ENCODE measurements at places on chromosomes 4 and X.

- DNase-seq = no peak
Observed at GRCh38 chr4:4394644-4395043, 7.7 kb downstream of the NSG1 start.

DNA sequence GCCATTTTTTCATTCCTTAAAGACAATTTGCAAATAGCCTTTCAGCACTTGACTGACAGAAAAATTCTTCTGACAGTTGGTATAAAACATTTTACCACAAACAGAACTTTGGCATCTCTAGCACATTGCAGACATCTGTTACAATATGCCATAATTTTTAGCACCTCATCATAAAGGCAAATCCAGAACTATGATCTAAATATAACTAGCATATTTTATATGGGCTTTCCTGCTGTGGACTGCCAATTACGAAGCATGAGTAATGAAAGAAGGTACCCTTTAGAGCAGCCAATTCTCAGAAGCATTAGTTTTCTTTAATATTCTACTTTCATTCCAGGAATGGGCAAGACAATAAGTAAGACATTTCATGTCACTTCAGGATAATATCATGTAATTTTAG lies 647.4 kb upstream of the GALNT7 start:
- DNase-seq = no peak

- DNase-seq = no peak
Observed at GRCh38 chr4:78057600-78058550, 752 bp downstream of the FRAS1 start.

- DNase-seq = no peak
Observed at GRCh38 chrX:70033348-70034051, 16.2 kb downstream of the AWAT2 start.

DNA sequence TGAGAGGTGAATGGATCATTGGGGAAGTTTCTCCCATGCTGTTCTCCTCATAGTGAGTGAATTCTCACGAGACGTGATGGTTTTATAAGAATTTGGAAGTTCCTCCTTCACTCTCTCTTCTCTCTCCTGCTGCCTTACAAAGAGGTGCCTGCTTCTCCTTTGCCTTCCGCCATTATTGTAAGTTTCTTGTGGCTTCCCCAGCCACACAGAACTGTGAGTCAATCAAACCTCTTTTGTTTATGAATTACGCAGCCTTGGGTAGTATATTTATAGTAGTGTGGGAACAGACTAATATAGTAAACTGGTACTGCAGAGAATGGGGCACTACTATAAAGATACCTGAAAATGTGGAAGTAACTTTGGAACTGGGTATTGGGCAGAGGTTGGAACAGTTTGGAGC lies 7.8 kb upstream of the CTAG2 start:
- no peak for DNase-seq

GRCh38 chrX:71365356-71365874 lies 742 bp upstream of the TAF1 start:
- no peak for DNase-seq

- peak; percentile 13 for DNase-seq
Observed at GRCh38 chr4:165204462-165204830, 2.9 kb upstream of the KLHL2 start.

DNA sequence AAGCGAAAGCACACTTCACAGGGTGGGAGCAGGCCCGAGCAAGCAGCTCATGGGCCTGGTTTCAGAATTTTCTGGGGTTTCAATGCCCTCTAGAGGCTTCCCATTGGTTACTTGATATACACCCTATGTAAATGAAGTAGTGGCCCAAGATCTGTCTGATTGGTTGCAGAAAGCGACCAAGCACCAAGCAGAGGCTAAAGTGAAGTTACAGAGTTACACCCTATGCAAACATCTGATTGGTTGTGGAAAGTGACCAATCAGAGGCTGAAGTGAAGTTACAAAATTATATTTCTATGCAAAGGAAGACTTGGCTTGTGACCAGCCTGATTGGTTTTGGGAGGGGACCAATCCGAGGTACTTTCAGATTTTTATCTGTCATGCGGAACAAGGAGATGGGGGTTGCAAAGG lies 8.2 kb downstream of the FHIP1A start:
- no peak for DNase-seq

GRCh38 chrX:108468486-108468885 lies 28.8 kb downstream of the COL4A5 start:
- no peak for DNase-seq

- no peak for DNase-seq
Observed at GRCh38 chr4:10082047-10082446, 34.6 kb downstream of the WDR1 start.

DNA sequence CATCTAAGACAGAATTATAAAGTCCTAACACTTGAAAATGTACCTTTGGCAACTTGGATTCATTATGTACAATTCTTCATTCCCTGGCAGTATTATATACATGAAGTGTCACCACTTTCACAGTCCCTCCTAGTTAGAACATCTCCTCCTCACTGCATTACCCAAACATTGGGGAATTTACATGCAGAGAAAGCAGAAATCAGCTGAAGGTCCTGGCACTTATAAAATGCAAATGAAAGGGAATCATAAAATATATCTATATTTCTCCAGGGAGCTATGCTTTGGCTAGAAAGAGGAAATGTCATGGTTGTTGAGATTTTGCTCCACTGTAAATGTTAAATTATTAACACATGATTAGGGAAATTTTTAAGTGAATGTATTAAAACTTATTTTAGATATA lies 835.6 kb upstream of the SLIT2 start:
- no peak for DNase-seq

GRCh38 chrX:104539081-104539480 lies 26.9 kb upstream of the IL1RAPL2 start:
- DNase-seq = no peak

- no peak for DNase-seq
Observed at GRCh38 chr4:150032541-150032940, 45.7 kb upstream of the DCLK2 start.

DNA sequence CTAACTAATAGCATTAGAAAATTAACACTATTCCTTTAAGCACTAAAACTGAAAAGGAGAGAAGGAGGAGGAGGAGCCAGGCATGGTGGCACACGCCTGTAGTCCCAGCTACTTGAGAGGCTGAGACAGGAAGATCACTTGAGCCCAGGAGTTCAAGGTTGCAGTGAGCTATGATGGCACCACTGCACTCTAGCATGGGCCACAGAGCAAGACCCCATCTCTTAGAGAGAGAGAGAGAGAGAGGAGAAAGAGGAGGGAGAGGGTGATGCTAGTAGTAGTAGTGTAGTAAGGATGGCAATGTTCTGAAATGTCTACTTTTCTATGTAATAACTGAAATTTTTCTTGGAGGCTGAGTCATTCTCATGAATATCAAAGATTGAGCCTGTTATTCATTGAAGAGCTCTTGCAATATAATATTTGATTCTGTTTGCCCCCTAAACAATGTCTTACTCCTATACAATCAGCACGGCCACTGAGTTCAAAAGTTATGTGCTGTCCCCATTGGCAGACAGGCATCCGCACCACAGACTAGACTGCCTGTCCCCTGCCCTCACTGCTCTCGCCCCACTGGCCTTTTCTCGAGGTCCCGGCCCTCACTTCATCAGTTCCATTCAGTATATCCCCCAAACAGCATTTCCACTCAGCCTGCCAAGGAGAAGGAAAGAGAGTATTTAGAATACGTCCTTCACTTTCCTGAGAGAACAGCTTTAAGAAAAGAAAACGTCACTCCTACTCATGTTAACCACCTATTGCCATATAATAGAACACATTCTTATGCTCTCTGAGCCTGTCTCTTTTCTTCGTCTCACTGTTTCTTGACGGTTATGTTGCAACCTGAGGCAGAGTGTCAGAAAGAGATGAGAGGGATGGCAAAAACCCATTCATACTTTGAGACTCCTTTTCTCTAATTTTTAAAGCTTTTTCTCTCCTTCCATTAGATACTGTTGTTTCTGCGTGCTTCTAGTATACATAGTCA lies 238.1 kb downstream of the PALLD start:
- DNase-seq = no peak

- no peak for DNase-seq
Observed at GRCh38 chrX:48905090-48905790, 6.2 kb downstream of the SLC35A2 start.

DNA sequence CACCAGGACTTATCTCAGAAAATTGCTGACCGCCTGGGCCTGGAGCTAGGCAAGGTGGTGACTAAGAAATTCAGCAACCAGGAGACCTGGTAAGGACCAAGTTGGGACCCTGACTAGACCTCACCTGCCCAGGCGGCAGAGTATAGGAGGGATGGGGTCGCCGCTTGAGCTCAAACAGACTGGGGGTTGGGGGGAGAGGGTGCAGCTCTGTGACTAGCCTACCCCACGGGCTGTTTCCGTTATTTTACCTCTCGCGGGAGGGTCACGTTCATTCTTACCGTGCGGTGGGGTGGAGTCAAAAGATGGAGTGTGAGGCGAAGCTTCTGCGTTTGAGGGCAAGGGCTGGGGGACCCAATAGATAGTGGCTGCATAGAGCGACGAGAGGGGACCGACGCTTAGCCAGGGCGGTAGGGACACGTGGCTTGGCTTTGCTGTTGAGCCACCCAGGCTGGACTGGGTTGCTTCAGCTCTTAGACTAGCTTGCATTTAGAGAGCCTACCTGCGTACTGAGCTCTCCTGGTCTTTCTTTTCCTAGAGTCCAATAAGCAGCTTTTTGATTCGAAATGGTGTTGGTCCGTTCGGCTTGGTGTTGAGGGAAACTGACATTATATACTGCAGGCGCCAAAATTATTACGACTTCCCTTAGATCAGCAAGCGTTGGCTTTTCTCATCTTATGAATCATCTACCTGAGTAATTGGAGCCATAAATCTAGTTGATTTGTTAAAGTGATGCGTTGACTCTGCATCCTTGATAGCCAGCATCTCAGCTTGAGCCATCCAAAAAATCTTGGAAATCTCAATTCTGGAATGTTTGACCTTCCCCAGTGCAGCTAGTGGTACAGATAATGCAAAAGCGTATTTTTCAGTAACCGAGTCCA lies 591 bp downstream of the PRPS1 start:
- DNase-seq = peak; percentile 31

GRCh38 chrX:150451953-150452352 lies 88.8 kb downstream of the MAMLD1 start:
- no peak for DNase-seq

DNA sequence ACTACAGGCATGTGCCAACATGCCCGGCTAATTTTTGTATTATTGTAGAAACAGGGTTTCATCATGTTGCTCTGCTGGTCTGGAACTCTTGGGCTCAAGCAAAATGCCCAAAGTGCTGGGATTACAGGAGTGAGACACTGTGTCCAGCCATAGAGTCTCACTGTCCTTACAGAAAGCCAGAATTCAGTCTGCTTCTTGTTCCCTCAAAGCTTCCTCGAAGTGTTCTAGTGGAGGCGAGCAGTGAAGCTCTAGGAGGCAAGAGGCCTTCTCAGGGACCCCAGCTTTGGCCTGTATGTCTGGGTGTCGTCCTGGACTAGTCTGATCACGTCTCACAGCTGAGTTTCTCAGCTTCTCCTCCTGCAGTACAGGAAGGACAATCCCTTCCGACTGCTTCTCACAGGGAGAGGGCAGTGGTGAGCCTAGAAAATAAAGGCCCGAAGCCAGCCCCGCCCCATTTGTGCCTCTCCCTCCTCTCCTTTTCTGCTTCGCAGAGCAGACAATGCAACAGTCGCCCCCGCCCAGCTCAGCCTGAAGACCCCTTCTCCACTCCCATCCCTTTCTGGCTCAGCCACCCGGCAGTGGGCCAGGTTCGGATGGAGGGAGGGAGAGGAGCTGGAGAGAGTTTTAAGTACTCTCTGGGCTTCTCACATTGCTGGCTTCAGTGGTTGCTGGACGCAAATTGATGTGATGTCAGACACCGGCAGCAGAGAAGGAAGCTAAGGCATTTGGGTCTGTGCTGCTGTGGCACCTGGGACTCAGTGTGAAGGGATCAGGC lies 11.1 kb upstream of the FAM3A start:
- peak; percentile 61 for DNase-seq

GRCh38 chr4:128827296-128827695 lies 17.8 kb downstream of the JADE1 start:
- no peak for DNase-seq

DNA sequence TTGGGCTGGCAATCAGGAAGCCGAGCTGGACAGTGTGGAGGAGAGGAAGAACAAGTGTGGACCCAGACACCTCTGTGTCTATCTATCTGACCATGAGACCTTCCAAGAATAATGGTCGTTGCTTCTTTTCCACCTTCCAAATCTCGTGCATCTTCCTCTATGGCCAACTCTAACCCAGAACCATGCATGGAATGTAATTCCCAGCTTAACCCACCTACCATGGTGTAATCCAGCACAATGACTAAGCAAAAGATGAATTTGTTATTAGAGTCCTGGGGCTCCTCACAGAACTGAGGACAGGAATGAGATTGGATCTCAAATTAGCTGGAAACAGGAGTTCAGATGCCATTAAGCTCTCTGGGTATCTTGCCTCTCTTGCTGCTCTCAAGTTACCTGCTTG lies 17.4 kb upstream of the TMEM184C start:
- DNase-seq = no peak

DNA sequence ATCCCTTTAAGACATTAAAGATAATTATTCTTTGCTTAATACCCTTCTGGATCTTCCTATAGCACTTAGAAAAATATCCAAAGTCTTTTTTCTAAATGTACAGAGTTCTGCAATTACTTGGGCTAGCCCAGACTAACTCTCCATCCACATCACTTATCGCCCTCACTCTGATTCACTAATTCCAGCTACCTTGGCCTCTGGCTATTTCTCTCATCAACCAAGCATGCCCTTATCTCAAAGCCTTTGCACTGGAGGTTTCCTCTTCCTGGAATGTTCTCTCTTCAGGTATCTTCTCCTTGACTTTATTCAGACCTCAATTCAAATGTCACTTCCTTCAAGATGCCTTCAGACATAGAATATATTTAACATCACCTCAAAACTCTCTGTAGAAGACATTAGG lies 345.1 kb upstream of the SMIM31 start:
- DNase-seq = no peak

DNA sequence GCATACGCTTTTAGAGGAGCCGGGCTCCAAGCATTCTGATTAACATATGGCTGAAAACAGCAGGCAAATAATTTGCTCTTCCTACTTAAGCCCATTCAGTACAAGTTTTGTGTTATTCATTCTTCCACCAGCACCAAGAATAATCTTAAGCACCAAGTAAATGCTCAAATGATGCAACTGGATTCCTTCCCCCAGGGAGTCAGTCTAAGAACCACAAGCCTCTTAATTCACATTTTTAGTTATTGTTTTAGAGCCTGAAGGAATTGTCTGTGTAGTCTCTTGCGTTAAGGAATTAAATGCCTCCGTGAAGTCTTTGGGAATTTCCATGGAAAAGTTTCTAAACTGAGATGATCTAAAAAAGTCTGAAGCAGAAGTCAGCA lies 61.5 kb upstream of the MAGEB2 start:
- no peak for DNase-seq

GRCh38 chr4:141335166-141335565 lies 114.5 kb downstream of the ZNF330 start:
- DNase-seq = no peak
